Panc1 (cell line): ENCODE measurements at places on chromosomes 3 and 15. TPM values are rescaled to one million over a fixed set of nuclear protein-coding genes. Genes with fewer than 3 reads are reported as not detected.

ADAMTS17 gene
- total RNA-seq, result 1.6 TPM

KLHL6 gene
- total RNA-seq, result 0.03 TPM

CHRNA7 gene
- total RNA-seq, result 3.3 TPM

ADPRH gene
- 7.8 TPM for total RNA-seq

KY gene
- not detected for total RNA-seq

FNDC3B gene
- total RNA-seq, result 173 TPM

DZIP1L gene
- total RNA-seq, result 11.1 TPM

PLSCR2 gene
- total RNA-seq, result 0.54 TPM

CHRM5 gene
- total RNA-seq, result not detected

CSTA gene
- not detected for total RNA-seq

ILDR1 gene
- not detected for total RNA-seq

CYP1A2 gene
- not detected for total RNA-seq

AQR gene
- total RNA-seq, result 41.4 TPM

ENTPD3 gene
- total RNA-seq, result not detected
